Cortex of kidney (tissue), 1 donor: ENCODE measurements at places on chromosomes 1 and 21.

DNA sequence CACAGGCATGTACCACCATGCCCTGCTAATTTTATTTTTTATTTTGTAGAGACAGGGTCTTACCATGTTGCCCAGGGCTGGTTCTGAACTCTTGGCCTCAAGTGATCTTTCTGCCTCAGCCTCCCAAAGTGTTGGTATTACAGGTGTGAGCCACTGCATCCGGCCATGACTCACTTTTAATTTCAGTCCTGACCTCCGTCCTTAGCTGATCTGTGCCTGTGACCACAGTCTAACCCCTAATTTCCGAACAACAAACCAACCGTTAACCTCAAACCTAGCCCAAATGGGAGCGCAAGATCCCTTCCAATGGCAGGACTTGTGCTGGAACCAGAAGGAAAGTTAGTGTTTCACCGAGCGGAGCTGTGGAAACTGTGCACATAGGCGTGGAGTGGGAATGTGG lies 29.3 kb upstream of the MAN1C1 start:
- no peak for DNase-seq

GRCh38 chr1:229657993-229658755 lies 32.1 kb downstream of the URB2 start:
- DNase-seq = no peak

DNA sequence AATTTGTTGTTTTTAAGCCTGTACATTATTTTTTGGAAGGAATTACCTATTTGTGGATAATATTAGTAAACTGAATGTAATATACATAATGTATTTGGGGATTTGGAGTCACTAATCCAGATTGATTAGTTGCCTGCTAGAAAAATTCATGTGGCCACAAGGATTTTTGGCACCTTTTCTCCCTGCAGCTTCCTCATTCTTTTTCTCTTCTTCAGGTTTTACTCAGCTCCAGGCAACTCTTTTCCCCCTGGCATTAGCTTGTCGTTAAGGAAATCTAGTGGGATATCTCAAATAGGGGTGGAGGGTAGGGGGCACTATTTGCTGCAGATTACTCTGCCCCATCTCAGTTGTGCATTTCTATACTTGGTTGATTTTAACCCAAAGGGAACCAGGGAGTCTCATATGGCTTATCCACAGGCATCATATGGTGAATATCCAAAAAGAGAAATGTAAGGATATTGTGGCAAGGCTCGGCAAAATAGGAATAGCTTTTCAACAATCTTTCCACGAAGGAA lies 203.1 kb downstream of the NFIA start:
- no peak for DNase-seq

DNA sequence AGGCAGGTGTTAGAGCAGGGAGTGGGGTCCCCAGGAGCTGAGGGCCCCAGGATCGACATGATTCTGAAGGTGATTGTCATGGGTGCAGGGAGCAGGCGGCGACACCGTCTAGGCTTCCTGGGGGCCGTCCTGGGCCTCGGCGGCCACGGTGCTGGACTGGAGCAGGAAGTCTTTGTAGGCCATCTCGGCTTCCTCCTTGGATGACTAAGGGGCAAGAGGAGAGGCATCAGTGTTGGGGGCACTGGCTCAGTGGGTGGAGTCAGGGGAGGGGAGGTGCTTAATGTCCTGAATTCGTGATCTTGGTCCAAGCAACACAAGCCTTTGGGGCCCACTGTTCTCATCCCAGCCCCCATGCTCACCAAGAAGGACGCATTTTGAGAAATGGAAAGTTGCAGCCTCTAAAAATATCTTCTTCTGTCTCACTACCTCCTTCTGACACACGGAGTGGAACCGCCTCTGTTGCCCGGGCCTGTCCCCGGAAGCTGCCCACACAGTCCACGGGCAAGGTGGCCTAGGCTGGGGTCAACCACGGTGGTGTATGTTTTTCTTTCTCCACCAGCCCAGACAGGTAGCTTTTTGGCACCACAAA lies 8.6 kb upstream of the FCMR start:
- DNase-seq = no peak

GRCh38 chr1:25247024-25247828 lies at the start of gene RSRP1:
RSRP1 (minus strand) TSS chr1:25247454; CDS start chr1:25246963, 491 bp downstream.
- DNase-seq = peak; percentile 61

DNA sequence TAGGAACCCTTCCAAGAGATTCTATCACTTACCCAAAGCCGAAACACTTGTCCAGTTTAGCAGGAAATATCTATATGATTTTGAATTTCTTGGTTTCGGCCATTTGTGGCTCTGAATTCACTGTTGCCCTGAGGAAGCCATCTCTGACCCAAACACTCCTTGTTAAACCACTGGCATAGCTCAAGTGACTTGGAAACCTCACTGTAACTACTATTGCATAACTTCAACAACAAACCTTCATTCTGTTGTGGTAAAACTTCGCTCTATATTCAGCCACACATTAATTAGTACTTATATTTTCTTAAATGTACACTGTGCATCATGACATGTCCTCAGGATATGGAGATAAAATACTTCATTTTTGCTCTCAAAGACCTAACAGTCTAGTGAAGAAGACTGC lies 63.2 kb downstream of the ST6GALNAC3 start:
- DNase-seq = no peak

GRCh38 chr1:147804942-147805723 lies 44.7 kb upstream of the GJA5 start:
- DNase-seq = no peak

DNA sequence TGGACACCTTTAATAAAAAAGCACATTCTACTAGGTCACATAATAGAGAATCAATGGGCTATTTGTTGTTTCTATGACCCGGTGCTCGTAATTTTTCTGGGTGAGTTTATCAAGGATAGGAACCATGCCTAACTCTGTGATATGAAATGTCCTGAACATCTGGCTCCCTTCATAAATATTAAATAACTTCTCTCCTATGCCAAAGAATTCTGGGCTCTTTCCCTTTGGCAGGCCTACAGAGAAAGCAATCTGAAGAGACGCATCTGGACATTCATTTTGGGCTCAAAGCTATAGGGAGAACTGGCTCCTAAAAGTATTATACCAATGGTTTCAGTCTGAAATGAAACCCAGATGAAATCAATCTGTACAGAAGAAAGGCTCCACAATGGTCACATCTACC lies 38.8 kb upstream of the ANGPTL7 start:
- no peak for DNase-seq

- DNase-seq = no peak
Measured at GRCh38 chr1:206850401-206850800, 15.0 kb upstream of the IL20 start.

DNA sequence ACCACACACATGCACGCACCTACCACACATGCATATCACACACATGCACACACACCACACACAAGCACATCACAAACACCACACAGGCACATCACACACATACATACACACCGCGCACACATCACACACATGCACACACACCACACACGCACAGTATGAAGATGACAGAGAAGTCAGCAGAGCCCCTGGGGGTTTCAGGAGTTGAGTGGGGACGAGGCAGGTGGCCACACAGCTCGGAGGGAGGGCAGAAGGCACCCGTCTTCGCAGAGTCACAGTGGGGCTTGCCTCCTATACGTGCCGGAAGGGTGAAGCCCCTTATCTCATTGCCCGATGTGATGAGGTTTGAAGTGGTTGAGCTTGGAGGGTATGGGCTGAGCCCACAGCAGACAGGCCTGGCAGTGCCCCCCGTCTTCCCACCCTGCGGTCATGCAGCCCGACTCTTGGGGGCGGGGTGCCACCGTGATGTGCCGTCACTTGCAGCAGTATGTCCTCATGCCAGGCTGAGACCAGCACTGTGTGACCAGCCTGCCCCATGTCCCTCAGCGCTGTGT lies 9.9 kb downstream of the PDE9A start:
- no peak for DNase-seq

GRCh38 chr1:67390041-67390887 lies 39.9 kb downstream of the SERBP1 start:
- no peak for DNase-seq

- no peak for DNase-seq
Measured at GRCh38 chr1:5490635-5491034, 501.6 kb downstream of the NPHP4 start.

DNA sequence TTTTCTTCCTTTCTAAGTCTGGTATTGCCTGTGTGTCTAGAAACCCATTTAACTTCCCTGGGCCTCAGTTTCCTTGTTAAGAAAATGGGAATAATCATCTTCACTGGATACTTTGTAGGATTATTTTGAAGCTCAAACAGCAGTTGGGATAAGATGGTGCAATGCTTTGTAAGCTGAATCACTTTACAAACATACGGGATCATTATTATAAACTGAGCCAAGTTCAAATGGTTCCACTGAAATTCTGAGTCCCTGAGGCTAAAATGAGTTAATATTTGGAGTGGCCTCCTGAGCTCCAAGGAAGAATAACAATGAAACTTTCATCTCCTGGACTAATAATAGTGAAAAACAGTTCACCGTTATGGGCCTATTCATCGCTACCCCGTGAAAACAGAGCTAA lies 388.0 kb downstream of the PLPP3 start:
- no peak for DNase-seq

DNA sequence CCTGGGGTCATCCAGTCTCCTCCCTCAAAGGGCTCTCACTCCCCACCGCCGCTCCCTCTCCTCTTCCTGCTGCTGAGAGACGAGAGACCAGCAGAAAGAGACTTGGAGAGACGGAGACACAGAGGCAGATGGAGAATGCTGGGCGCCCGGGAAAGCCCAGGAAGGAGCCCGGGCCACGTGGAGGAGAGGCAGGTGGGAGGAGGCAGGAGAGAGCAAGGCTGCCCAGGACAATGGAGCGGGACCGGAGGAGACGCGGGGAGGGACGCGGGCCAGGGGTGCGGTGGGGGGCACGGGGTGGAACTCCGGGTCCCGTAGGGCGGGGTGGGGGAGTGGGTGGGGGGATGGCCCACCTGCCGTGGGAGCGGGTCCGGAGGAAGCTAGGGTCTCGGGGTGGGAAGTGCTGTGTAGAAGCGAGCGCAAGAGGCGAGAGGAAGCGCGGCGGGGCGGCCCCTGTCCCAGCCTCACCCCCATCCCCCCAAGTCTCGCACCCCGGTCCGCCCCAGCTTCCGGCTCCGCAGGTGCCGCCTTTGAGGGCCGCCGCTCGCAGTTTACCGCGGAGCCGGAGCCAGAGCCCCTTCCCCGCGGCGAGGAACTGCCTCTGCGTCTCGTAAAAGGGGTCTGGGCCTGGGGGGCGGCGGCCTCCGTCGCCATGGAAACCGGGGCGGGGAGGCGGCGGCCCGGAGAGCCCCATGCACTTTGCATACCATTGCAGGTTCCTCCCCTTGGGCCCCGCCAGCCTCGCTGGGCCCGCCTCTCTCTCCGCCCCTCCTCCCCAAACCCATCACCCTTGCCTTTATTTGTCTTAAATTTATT lies 11.7 kb upstream of the EPHA2 start:
- DNase-seq = no peak

DNA sequence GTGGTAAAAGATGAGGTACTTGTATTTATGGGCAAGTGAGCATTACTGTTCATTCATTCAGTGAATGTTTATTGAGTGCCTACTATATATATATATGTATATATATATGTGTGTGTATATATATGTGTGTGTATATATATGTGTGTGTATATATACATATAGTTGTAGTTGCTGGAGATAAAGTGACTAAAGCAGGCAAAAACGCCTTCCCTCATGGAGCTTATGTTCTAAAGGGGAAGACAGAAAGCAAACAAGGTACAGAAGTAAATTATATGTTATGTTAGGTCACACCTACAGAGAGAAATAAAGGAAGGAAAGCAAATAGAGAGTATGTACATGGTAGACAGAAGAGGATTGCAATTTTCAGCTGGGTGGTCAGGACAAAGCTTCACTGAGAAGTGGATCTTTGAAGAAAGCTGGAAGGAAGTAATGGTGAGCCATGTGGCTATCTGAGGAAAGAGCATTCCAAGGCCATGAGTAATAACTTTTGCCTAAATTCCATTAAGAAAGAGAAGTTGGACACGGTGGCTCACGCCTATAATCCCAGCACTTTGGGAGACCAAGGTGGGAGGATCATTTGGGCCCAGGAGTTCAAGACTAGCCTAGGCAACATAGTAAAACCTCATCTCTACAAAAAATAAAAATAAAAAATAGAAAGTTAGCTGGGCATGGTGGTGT lies 33.5 kb upstream of the KLF17 start:
- DNase-seq = no peak

GRCh38 chr1:154206196-154206595 lies at the start of gene CFAP141:
CFAP141 (minus strand) TSS chr1:154206333; CDS start chr1:154206307, 26 bp downstream.
- DNase-seq = no peak

DNA sequence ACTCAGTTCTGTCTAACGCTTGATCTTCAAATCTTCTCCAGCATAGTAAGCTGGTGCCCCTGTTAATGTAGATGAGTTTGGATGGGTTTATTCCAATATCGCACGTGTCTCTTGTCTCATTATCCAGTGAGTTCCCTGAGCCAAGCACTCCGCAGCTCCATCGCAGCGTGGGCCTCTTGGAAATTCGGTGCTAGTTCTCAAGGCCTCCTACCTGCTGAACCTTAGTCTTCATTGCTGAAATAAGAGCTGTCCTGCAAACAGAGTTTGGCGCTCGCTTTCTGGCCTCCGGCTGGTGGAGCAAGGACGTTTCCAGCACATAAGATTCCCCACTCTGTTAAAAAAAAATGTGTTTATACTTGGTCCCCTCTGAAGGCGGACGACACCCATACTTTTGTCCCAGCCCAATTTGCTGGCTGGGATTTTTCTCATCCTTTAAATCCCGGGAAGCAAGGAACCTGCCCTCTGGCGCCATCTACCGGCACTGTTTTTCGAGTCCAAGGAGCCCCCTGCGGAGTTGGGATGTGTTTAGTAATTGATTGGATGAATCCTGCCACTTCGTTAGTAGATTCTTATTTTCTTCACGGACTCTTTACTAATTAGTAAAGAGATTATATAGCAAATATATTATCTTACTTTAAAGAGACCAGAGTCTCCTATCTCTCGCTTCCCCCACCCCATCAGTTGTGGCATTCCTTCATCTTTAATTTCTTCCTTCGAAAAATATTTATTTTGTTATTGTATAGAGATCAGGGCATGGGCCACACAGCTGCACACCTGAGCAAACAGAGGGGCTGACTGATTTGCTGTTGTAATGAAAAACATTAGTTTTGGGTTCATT lies 14.7 kb downstream of the JUN start:
- no peak for DNase-seq

GRCh38 chr1:91741301-91741700 lies 144.7 kb downstream of the TGFBR3 start:
- DNase-seq = no peak

GRCh38 chr1:165849353-165850133 lies 22.1 kb downstream of the UCK2 start:
- no peak for DNase-seq

- no peak for DNase-seq
Measured at GRCh38 chr1:21671915-21672314, 2.8 kb upstream of the RAP1GAP start.

DNA sequence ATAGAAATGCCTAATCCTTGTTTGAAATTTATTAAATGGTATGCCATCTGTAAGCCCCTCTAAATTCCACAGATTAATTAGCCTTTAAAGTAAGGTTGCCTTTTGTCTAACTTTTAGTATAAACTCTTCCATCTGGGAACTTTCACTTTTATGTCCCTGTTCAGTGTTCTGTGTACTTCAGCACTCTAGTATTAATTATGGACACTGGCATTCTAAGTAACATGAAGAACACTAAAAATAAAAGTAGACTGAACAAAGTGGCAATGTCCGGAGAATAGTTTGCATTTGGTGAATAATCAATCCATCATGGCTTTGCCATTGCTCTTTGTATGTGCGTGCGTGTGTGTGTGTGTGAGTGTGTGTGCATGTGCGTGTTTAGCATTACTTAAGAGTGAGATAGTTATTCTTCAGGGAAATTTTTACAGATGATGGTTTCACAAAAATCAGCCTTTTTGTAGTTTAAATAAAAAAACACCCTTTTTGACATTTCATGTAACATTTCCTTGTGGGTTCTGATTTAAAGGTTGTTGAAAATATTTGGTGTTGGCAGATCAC lies 51.1 kb downstream of the ATF6 start:
- DNase-seq = no peak
